ENCODE measurements at places on chromosomes 11 and 22.

- DNase-seq, result no peak
Observed at GRCh38 chr22:20108757-20109230, 7.1 kb upstream of the RANBP1 start.

- DNase-seq, result no peak
Observed at GRCh38 chr11:129643031-129643721, 172.5 kb upstream of the TMEM45B start.

DNA sequence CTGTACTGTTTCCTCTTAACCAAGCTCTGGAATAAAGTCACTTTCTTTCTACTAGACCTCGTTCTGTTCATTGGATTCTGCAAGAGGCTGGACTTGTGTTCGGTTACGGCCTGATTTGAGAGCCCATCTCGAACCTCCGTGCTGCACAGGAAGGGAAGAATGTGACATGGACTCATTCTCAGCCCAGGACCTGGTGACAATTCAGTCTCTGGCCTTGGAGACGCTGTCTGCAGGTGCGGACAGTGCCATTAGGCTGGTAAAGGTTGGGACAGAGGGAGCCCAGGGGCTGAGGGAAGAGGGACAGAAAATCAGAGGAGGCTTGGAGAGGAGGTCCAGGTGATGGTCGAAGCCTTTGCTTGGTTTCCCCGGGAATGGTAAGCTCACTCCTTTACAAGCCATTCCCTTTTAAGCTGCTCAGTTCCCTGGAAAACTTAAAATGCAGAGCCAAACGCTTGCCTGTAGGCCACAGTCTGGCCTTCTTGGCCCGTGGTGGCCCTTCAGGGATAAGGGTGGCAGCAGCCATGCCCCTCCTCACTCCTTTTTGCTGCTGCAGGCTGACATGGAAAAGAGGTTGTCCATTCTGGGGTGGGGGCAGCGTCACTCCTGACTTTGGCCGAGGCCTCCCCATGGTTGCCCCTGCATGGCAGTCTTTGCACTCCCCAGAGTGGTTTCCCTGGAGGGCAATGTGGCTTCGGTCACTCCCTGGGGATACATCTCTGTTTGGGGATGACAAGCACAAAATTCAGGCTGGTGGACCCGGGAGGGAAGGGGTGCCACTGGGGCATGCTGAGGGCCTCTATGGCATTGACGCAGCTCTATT, 52.3 kb downstream of the SHISAL1 start:
- no peak for DNase-seq

DNA sequence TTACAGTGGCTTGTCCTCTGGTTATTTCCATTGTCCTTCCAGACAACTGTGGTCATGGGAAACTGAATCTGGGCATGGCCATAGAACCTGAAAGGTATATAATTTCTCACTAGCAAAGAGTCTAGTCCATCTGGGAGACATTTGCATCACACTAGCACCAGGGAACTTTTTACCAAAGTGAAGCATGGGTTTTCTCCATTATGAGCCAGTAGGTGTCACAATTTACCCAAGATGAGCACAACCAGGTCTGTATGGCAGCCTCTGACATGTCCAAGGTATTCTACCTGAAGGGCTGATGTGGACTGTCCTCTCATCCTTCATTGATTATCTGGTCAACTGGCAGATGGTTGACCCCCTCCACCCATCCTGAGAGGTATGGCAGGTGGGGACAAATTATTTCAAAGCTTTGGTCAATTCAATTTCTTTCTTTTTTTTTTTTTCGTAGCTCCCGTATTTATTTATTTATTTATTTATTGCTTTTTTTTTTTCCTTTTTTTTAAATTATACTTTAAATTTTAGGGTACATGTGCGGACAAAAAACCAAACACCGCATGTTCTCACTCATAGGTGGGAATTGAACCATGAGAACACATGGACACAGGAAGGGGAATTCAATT, 425.9 kb downstream of the TMEM135 start:
- no peak for DNase-seq

Data from stimulated activated CD4-positive, alpha-beta T cell treated with anti-CD3 and anti-CD28 coated beads, Interleukin-15, amount 100 ng/mL, for 1 hour (primary cell).